T-helper 9 cell (primary cell): ENCODE measurements at places on chromosomes 11 and 22.

- DNase-seq = no peak
These were observed 35.6 kb downstream of the TPCN2 start for GRCh38 chr11:69084371-69084770.

- DNase-seq = no peak
These were observed 32.1 kb downstream of the MTMR3 start for GRCh38 chr22:29914991-29915533.

DNA sequence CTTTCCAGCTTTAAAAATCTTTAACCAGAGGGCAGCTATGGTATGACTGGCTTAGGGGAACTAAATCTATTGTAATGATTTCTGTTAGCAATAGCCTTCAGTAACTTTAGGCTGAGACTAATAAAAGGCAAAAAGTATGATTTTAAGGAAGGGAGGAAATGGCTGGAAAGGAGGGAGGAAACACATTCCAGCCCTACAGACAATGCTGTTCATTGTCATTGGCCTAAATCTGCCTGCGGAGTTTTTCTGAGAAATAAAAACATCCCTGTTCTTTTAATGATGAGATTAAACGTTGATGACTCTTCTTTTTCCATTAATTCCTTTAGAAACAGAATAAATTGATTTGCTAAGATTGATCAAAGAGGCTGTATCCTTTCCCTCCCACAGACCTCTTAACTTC, 99.6 kb upstream of the GRAMD1B start:
- no peak for DNase-seq

DNA sequence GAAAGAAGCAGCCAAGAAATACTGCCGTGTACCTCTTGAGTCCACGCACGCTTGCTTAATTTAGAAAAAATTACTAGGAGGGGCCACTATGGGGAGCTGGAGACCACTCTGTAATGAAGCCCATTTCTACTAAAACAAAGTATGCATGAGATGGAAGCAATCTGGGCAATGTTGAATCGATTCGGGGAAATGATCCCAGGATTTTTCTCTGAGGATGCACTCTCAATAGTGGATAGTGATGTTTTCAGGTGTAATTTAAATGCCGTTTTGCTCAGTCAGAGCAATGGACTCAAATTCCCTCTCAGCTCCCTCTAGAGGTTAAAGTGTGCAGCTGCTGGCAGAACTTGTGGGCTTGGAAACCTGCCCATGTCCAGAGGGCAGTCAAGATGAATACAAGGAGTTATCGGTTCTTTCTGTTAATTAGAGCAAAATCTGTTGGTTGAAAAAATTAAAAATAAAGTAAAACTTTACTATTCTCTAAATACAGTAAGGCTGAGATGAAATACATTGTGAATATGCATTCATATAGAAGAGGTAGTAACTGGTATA, 64.1 kb downstream of the ME3 start:
- no peak for DNase-seq

DNA sequence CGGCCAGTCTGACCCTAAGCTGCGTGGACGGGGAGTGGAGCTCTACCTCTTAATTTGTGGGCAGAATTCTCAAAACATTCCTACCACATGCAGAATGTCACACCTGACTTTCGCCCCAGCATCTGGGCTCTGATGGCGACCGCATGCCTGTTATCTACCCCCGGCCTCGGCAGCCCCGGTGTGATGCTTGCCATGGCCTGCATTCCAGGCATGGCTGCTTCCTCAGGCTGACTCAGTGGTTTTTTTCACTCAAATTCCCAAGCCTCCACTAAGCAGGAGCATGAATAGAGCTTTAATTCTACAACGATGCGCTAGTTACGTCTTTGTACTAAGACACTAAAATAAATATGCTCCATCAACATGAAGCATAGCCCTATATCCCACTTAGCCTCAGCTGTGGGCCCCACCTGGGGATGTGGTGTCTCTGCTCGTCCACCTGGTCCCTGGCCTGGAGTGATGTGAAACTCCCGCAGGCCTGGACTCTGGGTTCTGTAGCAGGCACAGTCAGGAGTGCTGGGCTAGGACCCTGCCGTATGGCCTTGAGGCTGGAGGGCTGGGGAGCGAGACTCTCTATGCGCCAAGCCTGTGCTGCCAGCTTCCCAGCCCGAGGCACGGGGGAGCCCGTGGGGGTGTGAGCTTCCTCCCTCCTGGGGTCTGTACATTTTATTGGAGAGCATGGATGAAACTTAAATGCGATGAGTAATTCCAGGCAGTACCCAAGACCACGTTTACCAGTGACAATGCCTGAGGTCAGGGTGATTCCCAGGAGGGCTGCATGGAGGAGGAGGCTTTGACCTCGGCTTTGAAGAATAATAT, 153.2 kb downstream of the CTTN start:
- no peak for DNase-seq

DNA sequence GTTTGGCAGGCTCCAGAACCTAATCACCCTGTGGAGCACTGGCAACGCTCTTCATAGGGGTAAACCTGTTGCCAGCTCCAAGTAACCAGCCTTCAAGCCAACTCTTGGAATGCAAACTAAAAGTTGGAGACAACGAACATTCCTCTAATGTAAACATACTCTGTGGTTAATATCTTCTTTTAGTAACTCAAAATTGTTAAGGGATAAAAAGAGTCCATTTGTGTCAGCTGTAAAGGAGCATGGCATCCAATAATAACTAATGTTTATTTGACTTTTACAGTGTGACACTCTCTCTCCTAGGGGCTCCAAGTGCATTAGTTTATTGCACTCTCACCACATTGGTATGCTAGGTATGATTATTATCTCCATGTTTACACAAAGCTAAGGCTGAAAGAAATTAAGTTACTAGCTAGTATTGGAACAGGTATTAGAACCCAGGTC, 31.0 kb upstream of the AMOTL1 start:
- no peak for DNase-seq

DNA sequence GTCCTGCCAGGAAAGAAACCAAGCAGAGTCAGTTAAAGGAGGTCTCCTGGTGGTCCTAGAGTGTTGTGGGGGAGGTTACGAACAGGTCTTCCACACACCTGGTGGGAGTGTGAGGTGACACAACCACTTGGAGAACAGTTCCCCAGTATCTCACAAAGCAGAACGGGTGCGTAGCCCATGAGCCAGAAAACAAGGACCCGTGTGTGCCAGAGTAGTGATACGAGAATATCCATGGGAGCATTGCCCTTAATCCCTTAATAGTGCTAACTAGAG, 21.7 kb upstream of the CLDN5 start:
- no peak for DNase-seq

- no peak for DNase-seq
These were observed 1.5 kb downstream of the BCR start for GRCh38 chr22:23181721-23182308.

DNA sequence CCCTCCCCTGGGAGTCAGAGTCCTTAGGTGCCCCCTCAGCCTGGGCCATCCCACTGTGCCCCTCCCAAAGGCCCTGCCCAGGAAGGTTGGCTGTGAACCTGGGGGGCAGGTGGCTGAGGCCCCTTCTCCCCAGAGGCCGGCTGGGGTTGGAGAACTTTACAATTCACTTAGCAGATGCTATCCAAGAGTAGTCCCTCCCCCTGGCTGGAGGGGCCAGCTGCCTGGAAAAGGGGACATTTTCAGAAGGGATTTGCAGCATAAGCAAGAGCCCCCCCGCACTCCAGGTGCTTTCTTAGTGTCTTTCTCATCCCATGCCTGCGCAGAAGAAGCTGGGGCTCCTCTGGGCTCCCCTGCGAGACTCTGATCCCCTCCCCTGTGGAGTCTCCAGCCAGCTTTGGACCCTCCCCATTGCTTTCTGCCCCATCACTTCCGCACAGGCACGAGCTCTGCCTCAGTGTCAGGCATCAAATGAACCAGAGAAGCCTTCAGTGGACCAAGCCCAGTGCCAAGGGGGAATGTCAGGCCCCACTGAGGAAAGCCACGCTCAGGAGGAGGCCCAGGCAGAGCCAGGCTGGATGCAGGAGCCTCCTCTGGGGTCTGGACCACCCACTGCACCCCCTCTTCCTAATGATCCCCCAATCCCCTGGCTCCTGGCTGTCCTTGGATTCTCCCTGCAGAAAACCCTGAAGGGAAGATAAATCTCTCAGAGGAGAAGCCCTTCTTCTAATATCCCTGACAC, 3.7 kb downstream of the SSTR3 start:
- no peak for DNase-seq

GRCh38 chr22:35882211-35883030, 146.2 kb downstream of the RBFOX2 start:
- DNase-seq = no peak

GRCh38 chr11:72154816-72155215, 19.3 kb downstream of the FOLR3 start:
- DNase-seq = no peak

- DNase-seq = no peak
These were observed 214.8 kb upstream of the SESN3 start for GRCh38 chr11:95445746-95446333.

DNA sequence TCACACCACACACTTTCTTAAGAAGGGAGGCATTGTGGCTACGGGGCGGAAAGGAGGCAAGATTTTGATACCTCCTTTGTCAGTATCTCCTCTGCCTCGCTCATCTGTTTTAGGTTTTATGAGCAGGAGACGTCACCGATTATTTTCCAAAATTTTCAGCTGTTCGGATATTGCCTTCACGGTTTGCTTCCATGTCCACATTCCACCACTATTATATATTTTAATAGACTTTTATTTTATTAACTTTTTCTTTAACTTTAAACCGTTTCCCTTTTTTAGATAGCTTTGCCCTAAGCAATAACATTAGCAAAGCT, 33.7 kb upstream of the CREB3L1 start:
- no peak for DNase-seq

DNA sequence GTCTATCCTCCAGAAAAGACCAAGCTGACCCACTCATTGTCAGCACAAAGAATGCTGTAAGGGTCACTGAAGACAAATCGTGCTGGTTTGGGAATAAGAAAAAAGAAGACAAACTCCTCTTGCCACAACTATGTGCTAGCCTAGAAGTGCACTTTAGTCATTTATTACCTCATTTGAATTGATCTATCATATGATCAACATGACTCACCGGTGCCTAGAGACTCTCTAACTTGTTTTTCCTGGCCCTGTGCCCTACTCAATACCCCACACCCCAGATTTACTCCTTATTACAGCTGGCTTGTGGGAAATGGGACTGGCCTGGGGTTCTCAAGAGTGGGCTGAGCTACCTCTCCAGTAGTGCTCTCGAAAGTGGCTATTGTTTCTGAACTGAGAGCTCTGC, 35.9 kb upstream of the HORMAD2 start:
- DNase-seq = no peak

GRCh38 chr11:12900496-12900895, 108.6 kb upstream of the RASSF10 start:
- no peak for DNase-seq

GRCh38 chr22:23182309-23183060, 2.2 kb downstream of the BCR start:
- peak; percentile 26 for DNase-seq

DNA sequence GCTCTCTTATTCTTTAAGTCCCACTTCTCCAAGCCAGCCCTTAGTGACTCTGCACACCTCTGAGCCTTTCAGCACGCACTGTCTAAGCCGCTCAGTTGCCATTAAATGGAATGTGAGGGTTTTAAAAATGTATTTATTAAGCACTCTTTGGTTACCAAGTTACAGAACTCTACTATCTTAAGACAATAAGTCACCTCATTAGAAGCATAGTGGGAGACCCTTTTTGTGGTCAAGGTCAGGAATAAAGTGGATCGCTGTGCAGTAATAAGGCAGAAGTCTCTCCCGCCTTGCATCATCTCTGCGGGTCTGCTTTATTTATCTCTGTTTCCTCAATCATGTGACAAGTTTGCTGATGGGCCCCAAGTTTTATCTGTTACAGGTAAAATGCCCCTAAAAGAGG, 11.9 kb downstream of the SLC25A18 start:
- DNase-seq = no peak

GRCh38 chr22:31346733-31347250, 646 bp upstream of the PATZ1 start:
- peak; percentile 28 for DNase-seq

DNA sequence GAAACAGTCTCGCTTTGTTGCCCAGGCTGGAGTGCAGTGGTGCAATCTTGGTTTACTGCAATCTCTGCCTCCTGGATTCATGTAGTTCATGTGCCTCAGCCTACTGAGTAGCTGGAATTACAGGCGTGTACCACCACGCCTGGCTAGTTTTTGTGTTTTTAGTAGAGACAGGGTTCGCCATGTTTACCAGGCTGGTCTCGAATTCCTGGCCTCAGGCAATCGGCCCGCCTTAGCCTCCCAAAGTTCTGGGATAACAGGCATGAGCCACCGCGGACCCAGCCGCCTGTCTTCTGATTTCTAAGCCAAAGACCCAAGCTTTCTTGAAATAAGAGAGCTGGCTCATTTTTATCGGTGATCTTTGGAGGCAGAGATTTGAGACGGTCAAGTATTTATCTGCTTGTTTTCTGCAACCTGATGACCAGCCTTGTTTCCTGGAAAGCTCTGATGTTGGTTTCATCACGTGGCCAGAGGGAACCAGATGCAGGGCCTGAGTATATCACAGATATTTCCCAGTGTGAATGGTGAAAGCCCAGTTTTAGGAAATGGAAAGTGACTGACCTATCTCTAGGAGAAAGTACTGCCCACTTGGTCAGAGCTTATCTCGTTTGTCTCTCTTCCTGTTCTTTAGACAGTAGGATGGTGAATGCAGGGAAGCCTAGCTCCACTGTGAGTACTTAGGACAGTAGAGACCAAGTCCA, 5.7 kb upstream of the SIDT2 start:
- no peak for DNase-seq

DNA sequence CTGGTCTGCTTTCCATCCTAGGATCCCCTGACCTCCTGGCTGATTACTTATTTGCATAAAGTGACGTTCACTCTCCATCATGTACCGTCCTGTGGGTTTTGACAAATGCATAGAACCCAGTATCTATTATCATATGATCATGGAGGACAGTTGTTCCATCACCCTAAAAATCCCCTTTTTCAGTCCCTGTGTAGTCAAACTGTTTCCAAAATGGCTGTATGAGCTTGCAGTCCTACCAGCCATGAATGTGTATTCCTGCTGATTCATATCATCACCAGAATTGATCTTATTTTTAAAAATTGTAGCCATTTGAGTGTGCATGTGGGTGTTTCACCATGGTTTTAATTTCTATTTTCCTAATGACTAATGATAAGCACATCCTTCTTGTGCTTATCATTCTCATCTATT, 108.8 kb downstream of the MPPED1 start:
- no peak for DNase-seq

DNA sequence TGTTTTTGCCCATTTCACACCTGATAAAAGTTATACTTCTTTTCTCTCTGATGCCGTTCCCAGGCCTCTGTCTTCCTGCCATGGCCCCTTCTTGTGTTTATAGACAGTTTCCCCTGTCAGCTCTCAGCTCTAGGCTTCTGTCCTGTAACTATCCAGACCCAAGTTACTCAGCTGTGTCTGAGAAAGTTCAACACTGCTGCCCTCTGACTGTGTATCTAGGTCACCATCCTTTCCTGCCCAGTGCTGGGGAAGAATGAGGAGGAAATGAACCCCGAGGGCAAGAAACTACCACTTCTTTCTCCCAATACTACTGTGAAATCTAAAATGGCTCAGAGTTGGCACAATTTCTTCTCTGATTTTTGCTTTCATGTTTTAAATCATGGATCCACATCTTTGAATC, 29.6 kb downstream of the SNX19 start:
- no peak for DNase-seq

GRCh38 chr11:60390419-60390818, 5.8 kb upstream of the MS4A14 start:
- no peak for DNase-seq

- peak; percentile 77 for DNase-seq
These were observed 2.4 kb upstream of the WNT11 start for GRCh38 chr11:76208438-76209374.

- DNase-seq = no peak
These were observed 4.3 kb upstream of the BCR start for GRCh38 chr22:23175817-23176644.

- DNase-seq = no peak
These were observed 138.8 kb upstream of the UBASH3B start for GRCh38 chr11:122516686-122517085.

- no peak for DNase-seq
These were observed 37.1 kb downstream of the MCM5 start for GRCh38 chr22:35437049-35437448.
